ENCODE measurements at places on chromosomes 1 and 21.

DNA sequence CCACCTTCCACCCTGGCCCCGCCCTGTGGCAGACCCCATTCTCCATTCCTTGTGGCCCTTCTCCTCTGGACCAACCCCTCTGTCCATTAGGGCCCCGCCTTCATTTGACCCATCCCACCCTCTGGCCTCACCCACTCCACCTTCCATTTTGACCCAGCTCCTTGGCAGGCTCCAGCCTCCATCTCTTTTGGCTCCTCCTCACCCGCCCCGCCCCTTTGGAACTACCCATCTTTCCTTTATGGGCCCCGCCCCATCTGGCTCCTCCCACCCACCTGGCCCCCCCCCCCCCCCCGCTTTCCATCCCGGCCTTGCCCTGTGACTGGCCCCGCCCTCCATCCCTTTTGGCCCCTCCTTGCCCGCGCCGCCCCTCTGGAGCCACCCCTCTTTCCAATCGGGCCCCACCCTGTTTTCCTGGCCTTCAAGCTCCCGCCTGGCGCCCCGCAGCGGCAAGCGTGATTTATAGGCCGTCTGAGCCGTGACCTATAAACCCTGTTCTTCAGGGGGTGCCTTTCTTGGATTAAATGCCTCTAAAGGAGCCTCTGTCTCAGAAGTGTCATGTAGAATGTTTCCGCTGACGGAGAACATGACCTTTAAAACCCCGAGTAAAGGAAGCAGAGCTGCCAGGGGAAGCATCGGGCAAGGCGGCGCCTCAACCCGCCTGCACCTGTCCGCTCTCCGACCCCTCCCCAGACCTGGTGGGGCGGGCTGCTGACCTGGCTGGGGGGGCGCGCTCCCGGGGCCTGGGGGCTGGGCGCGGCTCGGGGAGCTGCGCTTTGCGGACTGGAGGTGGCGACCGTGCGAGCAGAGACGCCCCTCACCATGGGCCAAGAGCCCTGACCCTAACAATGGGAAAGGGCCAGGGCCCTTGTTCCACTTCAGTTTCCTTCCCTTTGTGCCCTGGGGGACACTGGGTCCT lies 178.0 kb downstream of the CAMTA1 start:
- no peak for DNase-seq

- no peak for DNase-seq
These were observed 263.4 kb downstream of the HHIPL2 start for GRCh38 chr1:222284466-222284865.

DNA sequence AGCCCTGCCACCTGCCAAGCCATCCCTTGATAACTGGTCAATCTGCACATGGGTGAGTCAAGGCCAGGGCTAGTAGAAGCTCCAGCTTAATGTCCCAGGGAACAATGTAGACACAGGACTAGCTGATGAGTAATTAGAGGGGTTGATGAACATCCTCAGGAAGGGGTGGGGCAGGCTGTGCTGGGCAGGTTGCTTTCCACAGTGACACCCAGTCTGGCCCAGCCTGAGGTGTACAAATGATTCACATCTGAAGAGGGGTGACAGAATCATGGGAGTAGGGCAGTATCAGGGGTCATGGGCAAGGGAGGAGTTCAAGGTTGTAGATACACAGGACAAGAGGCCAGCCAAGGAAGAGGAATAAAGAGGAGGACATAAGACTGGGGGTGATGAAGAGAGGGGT lies 4.3 kb downstream of the LPAR3 start:
- no peak for DNase-seq

- DNase-seq, result no peak
These were observed 27.5 kb downstream of the OVGP1 start for GRCh38 chr1:111399792-111400610.

DNA sequence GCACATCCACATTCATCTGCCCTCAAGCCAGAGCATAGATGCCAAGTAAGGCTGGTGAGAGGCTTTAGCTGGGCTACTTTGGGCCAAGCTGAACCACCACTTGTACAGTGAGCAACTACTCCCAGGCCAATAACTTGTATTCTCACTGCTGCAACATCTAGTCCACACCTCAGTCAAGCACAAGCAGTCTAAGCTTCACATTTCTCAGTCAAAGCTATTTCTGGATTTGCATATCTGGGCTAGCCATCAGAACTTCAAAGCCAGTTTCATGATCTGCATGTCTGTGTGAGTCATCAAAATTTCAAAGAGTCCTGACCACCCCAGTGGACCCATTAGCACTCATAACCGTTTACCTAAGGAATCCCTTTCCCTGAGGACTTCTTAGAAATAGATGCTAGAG lies 77.7 kb upstream of the DIRAS3 start:
- DNase-seq, result no peak

DNA sequence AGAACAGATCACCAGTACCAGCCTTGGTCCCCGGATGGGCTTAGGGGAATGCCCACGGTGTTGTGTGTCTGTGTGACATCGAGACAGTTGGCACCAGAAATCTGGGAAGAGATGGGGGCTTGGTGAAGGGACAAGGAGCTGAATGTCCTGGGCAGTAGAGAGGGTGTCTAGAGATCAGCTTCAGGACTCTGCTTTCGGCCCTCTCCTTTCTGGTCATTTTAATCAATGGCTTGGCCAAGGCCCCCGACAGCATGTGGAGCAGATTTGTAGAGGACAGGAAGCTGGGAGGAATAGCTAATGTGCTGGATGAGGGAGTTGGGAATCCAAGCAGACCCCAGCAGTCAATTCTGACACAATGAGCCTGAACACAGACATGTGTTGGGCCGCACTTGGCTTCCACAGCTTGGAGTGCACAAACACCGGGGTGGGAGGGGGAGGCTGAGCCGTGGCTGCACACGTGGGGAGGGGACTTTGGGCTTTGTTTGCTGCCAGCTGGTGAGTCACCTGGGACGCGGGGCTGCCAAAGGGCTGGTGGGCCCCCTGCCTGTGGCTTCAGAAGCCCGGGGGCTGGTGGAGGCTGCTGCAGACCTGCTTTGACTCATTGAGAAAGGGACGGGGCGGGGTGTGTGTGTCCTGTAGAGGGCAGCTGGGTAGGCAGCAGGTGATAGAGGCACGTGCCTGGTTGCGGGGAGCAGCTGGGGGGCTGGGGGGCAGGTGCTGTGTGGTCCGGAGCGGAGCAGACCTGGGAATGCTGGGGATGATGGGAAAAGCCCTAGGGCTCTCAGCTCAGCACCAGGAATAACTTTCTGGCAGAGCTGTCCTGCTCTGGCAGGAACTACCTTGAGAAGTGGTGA lies 20.9 kb downstream of the SLC1A7 start:
- no peak for DNase-seq

- no peak for DNase-seq
These were observed 43.5 kb downstream of the CD34 start for GRCh38 chr1:207867136-207868109.

DNA sequence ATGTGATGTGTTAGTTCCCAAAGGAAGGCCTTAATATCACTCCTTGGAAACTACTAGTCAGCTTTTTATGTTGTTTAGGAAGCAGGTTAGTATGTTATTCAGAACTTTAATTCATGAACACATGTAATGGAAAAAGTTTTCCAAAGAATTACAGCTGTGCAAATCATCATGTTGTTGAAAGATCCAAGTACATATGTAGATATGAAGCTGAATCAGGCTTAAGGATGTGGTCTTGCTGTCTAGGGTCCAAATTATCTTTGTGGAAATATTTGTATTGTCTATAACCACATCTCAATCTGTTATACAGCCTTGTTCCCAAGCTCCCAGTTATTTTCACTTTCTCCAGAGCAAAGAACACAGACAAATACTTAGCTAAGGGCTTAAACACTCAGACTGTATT lies 231.6 kb downstream of the TPR start:
- DNase-seq, result no peak

GRCh38 chr21:25464275-25464674 lies 143.0 kb downstream of the MRPL39 start:
- DNase-seq, result no peak

GRCh38 chr1:33384040-33384812 lies 46.7 kb downstream of the PHC2 start:
- no peak for DNase-seq

DNA sequence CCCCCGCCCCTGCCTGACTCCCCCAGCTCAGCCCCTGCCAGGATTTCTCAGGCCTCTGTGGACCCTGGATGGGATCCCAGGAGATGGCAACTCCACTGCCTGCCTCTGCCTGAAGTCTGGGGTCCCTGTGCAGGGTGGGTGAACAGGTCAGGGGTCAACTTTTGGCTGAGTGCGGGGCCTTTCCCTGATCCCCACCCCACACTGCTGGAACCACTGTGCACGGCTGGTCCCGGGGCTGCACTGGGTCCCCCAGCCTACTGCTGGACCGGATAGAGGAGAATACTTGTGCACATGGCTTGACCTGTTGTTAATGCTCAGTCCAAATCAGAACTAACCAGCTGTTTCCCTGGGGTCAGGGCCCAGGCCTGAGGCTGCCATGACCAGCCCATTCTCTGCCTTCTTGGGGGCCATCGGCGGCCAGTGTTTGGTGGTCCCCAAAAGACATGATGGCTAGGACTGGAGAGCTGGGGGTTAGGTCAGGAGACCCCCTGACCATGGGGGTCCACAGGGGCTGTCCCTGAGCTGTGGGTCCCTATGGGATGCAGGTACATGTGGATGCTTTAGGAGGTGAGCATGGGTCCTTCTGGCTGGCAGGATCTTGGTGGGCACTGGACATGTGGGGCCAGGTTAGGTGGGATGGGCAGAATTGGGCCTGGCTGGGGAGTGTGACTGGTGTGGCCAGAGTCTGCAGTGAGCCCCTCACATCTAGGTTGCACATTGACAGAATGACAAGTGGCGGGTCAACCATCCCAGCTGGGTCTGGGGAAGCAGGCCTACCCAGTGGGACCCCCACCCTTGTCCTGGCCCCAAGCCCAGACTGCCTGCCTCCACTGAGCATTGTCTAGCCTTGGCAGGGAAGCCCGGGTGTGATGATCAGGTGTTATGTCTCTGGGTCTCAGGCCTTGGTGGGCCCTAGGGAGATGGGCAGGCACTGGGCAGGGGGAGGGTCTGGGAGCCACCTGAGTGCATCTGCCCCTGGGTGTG lies 19.0 kb upstream of the ZNF678 start:
- DNase-seq, result no peak

DNA sequence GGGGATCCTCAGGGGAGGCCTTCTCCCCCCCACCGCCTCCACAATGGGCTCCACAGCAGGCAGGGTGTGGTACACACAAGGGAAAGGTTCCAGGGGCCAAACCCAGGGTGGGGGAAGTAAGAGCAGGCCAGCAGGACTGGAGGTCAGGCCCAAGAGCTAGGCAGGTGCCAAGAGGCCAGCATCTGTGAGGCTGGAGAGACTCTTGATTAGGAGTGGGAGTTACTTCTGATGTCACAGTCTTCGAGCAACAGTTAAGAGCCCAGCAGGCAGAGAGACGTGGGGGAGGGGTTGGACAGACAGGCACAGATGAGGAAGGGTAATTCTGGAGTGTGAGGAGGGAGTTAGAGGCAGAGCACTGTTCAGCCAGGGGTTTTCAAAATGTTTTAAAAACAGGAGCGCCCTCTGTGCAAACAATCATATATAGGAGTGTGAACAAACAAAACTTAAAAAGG lies 55.8 kb downstream of the SLC9A1 start:
- DNase-seq, result no peak

DNA sequence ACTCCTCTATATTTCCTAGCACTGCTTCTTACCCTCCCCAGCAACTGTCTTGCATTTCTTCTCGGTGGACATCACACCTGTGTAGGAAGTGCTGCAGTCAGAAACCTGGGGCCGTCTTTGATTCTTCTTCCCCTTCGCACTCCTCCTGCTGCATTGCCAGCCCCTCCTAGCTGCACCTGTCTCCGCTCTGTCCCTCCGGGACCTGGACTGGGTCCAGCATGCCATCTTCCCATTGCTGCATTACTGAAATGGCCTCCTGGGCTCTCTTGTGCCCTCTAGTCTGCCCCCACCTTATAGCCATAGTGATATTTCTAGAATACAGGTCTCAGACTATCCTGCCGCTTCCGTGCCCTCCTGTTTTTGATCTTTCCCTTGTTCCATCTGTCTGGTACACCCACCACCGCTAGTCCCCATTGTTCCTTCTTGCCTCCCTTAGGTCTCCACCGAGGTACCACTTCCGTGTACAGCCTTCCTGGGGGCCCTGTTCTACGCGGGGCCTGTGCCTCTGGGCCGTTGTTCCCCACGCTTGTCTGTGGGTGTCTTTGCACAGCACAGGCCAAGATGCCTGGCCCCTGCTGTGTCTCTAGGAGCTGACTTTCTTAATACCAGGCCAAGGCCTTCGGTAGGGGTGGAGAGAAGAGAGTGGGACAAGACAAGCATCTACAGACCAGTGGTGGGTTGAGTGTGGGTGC lies 107.6 kb downstream of the GALNT2 start:
- DNase-seq, result no peak

DNA sequence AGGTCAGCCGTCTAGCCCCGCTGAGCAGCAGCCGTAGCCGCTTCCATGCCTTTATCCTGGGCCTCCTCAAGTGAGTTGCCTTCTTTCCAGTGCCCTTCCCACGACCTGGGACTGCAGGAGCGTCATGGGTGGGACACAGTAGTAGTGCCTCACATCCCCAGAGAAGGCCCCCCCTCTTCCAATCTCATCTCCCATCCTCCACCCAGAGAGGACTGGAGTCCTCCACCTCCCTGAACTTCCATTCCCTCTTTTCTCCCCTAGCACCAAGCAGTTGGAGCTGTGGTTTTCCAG lies 4.9 kb downstream of the RUSC1 start:
- no peak for DNase-seq

GRCh38 chr21:44677881-44678280 lies 4.1 kb downstream of the KRTAP12-1 start:
- no peak for DNase-seq

Data from left renal cortex interstitium (tissue), 4 donors.